Endothelial cell (in vitro differentiated cells): ENCODE measurements at places on chromosomes 5 and 9.

DNA sequence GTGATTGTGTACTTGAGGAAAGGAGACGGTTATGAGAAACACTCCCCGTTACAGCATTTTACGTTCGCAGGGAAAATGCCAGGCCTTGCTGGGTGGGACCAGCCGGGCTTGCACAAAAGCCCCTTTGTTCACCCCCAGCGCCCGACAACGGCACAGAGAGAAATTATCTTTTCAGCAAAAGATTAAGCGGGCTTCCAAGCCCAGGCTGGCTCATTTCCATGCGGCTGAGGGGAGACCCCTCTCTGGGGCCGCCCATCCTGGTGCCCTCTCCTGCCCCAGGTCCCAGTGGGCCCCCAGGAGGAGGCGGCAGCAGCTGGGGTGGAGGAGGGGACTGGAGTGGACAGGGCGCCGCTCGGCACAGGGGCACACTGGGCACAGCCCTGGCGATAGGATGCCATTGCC lies 50.8 kb upstream of the NOTCH1 start:
- no peak for DNase-seq

GRCh38 chr5:151551985-151552384 lies 39.1 kb downstream of the FAT2 start:
- DNase-seq: no peak

GRCh38 chr5:38724301-38725030 lies 121.3 kb upstream of the OSMR start:
- no peak for DNase-seq

DNA sequence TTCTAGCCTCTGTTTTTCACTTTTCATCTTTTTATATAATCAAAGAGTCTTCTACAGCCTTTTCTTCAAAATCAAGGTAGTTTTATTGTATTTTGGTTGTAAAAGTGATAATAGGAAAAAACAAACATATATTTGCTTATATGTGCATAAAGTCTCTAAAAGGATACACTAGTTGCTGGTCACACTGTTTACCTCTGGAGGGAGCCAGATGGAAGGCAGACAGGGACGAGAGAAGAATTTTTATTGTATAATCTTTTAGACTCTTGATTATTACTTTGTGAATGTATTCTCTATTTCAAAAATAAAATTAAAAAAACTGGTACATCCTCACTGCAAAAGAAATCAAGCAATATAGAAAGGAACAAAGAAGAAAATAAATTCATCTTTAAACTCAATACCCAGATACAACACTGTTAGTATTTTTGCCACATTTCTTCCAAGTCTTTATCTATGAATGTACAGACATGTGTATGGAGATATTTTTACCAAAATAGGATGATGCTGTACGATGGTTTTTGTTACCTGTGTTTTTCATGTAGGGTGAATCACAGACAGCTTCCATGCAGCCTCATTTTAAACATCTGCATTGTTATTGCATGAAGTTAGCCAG lies 6.1 kb upstream of the RNF183 start:
- no peak for DNase-seq

DNA sequence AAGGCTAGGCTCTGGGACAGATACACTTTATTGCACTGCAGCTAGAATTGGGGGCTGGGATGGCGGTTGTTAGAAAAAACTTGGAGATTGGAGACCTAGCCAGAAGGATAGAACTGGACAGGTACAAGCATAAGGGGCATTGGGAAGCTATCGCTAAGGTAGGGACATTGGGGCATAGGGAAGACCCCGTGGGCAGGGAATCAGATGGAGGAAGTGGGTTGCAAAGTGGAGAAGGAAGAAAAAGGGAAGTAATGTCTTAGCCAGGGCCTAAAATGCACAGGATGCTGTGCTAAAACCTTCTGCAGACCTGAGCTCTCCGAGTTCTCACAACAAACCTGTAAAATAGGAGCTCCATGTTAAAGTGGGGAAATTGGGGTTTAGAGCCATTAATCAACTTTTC lies 178.2 kb downstream of the ZDHHC21 start:
- DNase-seq: no peak

GRCh38 chr5:135343413-135343812 lies 55.6 kb downstream of the MACROH2A1 start:
- DNase-seq: no peak

DNA sequence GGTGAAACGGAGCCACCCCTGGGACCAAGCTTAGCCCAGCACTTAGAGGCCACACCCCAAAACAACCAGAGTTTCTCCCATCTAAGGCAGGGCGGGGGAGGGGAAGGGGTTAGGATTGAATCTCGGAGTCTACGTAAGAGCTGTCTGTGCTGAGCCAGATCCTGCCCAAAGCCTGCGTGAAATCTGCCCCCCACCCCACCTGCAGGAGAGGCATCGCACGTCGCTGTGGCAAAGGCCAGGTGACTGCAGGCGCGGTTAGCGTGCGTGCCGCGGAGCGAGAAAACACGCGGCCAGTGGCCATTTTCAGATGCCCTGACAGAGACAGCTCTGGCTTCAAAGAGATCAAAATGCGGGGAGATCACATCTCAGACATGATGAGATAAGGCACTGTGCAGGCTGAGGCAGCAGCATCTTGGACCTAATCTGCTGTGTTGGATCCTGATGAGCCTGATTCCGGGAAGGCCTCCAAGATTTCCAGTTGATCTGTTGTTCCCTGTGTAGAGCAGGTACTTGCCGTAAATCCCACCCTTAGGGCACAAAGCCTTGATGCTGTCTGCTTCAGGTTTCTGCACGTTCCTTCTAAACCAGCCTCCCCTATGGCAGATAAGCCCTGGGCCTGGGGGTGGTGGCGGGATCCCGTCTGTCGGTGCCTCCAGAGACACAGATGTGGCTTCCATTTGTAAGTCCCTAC lies 2.5 kb upstream of the QSOX2 start:
- no peak for DNase-seq
